CD4-positive, alpha-beta T cell treated with Interferon gamma for 1 hour (primary cell): ENCODE measurements at places on chromosomes 13 and 19.

DNA sequence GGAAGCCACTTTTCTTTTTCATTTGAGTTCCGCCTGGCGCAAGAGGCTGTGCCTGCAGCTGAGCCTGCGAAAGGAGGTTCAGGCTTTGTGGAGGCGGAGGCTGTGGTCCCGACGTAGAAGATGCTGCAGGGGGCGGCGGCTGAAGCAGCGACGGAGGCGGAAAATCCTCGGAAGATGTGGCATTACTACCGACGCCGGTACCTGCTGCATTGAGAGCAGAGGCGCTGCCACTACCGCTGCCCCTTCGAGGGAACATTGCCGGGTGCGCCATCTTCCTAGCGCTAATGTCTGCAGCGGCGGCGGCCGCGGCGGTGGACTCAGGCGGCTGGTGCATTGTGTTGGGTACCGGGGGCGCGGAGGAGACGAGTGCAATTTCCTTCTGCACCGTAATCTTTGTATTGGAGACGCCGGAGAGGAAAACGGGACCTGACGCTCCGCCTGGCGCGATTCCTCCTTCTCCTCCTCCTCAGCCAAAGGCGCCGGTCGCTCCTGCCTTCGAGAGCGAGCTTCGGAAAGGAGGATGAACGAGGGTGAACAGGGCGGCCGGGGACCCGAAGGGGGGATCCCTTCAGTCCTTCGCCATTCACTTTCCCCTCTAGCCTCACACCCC is at the start of gene TSC22D1:
TSS of gene TSC22D1 (minus strand) at position 590 of the 610 bp plus-strand sequence. CDS start at position 334, 256 bp downstream.
- DNase-seq, result peak; percentile 55

GRCh38 chr13:94706101-94706842 is 6.1 kb downstream of the SOX21 start:
- DNase-seq, result no peak

GRCh38 chr13:20291037-20291436 is 58.9 kb upstream of the GJB6 start:
- DNase-seq, result no peak

DNA sequence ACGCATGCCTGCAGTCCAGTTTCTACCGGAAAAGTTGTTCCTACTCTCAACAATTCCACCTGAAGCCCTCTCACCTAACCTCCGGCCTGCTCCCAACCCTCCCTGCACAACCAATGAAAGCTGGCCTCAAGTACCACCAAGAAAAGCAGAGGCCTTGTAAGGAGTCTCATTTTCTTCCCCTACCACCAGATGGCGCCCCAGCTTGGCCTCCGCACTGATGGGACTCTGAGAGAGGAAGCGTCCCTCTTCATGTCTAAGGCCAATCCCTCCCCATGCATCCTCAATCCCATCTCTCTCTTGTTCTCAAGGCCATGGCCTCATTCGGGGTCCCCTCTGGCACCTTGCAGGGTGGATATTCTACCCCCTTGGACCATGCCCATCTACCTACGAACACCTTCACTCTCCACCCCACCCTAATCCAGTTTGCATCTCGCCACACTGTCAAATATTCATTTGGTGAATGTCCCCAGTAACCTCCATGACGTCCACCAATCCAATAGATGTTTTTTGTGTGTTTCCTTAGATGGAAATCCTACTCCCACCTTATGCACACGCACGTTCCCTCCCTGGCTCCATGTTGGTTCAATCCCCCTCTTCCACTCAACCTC is 412.8 kb downstream of the ZNF536 start:
- peak; percentile 45 for DNase-seq

- no peak for DNase-seq
Observed at GRCh38 chr13:111389621-111390521, 69.4 kb downstream of the TEX29 start.

- no peak for DNase-seq
Observed at GRCh38 chr13:73158851-73159250, 100.0 kb downstream of the KLF5 start.
